SIG-M5 (cell line): ENCODE measurements at places on chromosomes 2 and 18.

- DNase-seq, result no peak
Observed at GRCh38 chr2:238996331-238997136, 148.6 kb downstream of the TWIST2 start.

GRCh38 chr2:7694076-7694985 lies 777.1 kb downstream of the RNF144A start:
- DNase-seq, result no peak

- DNase-seq, result no peak
Observed at GRCh38 chr2:204357286-204357685, 188.0 kb upstream of the PARD3B start.

DNA sequence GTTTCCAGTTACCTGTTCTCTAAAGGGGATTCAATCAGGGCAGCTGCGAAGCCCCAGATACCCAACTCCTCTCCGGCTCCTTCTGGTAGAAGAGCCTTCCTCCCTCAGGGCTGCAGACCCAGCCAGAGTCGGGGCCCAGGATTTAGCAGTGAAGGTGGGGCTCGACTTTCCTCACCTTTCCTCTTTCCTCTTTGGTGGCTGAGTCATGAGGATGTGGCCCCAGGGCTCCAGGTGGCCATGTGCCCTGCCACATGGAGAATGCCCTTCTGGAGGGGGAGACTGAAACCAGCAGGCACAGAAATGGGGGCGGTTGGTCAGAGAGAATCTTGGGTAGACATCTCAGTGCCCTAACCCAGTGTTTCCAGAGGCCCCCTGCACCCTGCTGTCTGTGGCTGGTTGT lies 402.6 kb downstream of the NBAS start:
- DNase-seq, result no peak

GRCh38 chr2:200405599-200406298 lies 99.3 kb downstream of the SPATS2L start:
- DNase-seq, result no peak

- no peak for DNase-seq
Observed at GRCh38 chr2:132891498-132891897, 221.5 kb upstream of the LYPD1 start.

GRCh38 chr2:41602341-41602740 lies 445.5 kb upstream of the PKDCC start:
- no peak for DNase-seq

DNA sequence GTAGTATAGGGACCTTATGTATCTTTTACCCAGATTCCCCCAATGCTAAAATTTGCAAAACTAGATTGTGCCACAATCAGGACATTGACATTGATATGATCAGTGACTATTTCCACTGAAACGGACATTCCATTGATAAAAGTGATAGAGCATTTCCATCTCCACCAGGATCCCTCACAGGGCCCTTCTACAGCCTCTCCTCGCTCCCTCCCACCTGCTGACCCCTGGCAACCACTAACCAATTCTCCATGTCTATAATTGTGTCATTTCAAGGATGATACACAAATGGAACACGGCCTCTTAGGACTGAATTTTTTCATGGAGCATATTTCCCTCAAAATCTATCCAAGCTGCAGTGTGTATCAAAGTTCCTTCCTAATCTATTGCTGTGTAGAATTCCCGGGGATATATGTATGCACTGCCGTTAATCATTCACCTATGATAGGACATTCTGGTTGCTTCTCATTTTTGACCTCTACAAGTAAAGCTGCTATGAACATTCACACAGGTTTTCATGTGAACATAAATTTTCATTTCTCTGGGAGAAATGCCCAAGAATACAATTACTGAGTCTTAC lies 67.3 kb downstream of the UXS1 start:
- no peak for DNase-seq
